ENCODE measurements at places on chromosomes 6 and 20. TPM values are rescaled to one million over a fixed set of nuclear protein-coding genes. Genes with fewer than 3 reads are reported as not detected.

Gene OTOR
- polyA plus RNA-seq = not detected

DNA sequence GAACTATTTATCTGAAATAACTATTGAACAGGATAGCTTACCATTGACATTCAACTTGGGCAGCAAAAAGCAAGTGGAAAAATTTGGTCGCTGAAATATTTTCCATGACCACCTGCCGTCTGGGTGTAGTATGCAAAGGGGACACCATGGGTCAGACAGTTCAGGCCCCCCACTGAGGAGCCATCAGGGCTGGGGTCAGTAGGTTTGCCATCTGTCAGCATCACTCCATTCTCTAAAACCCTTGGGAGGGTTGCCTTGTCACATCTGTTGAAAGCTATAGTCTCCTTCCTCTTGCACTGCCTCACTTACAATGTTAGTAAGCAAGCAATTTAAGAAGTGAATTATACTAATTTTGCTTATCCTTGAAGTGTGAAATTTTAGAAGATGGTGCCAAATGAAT, 44.9 kb downstream of the NRN1 start:
- no peak for DNase-seq
- H3K4me1 ChIP-seq = no peaks in the 10 kb centered on the region
- peaks cover 20% of the 10 kb centered on the region for H3K27me3 ChIP-seq
- H3K36me3 ChIP-seq = no peaks in the 10 kb centered on the region
- H3K27ac ChIP-seq = no peak overlapping the region

- H3K36me3 ChIP-seq = no peaks in the 10 kb centered on the region
- H3K27ac ChIP-seq = no peak overlapping the region
- peaks cover 39% of the 10 kb centered on the region for H3K27me3 ChIP-seq
- H3K4me3 ChIP-seq = no peak overlapping the region
Observed at GRCh38 chr20:51036226-51036625, 13.3 kb upstream of the KCNG1 start.

Gene ZNF391
- polyA plus RNA-seq = 0.97 TPM

Gene CPNE5
- polyA plus RNA-seq = 0.16 TPM
